IPS-NIHi11 (cell line): ENCODE measurements at places on chromosomes 2 and 18.
A peak's percentile ranks its signal among the peaks of the same experiment; 100 is the strongest.

- DNase-seq: no peak
Observed at GRCh38 chr2:195632856-195633572, 24.0 kb upstream of the SLC39A10 start.

DNA sequence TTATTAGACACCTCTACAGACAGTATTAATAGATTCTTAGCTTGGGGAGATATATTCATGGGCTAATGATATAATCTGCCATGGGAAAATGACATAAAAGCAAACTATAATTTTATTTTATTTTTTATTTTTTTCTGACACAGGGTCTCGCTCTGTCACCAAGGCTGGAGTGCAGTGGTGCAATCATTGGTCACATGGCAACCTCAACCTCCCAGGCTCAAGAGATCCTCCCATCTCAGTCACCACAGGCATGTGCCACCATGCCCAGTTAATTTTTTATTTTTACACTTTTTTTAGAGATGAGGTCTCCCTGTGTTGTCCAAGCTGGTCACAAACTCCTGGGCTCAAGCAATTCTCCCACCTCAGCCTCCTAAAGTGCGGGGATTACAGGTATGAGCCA lies 39.3 kb downstream of the RTN4 start:
- no peak for DNase-seq

- DNase-seq: no peak
Observed at GRCh38 chr2:123791684-123792083, 233.4 kb upstream of the CNTNAP5 start.

DNA sequence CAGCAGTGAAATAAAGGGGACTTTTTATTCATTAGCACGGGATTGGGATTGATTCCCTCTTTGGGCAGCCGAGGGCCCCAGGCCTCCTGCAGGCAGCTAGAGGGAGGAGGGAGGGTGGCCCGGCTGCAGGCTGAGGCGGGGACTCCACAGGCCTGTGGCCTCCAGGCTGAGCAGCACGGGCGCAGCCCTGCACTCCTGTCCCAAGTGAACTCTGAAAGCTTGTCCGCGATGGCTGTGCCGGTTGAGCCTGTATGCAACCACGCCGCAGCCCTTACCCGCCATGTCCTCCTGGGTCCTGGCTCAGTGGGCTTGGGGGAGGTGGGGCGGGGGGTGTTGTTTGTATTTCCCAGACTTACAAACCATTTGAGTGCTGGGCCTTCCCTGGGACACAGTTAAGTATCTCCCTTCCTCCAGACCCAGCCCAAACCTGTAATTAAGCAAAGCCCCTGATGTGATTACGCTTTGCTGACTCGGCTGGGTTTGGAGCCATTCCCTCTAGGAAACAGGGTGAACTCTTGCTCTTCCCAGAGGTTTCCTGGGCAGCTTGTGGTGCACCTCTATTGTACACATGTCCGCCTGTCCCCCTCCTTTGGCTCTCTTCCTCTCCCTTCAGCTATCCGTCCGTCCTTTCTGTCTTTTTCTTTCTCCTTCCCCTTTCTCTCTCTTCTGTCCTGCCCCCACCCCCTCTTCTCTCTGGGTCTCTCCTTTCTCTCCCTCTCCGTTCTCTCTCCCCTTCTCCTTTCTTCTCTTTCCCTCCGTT lies 5.3 kb downstream of the GLI2 start:
- peak; percentile 67 for DNase-seq

GRCh38 chr2:33267756-33268155 lies 208.7 kb upstream of the RASGRP3 start:
- no peak for DNase-seq

DNA sequence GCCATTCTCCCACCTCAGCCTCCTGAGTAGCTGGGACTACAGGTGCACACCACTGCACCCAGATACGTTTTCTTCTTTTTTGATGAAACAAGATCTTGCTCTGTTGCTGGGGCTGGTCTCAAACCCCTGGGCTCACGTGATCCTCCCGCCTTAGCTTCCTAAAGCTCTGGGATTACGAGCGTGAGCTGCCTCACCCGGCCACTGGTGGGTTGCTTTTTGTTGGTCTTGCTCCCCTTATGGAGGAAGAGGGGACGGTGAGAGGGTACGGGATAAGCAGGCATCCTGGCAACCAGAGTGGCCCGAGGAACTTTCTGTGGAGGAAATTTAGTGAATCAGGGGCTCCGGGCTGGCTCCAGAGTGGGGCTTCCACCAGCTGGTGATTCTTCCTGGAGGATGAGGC lies 222.3 kb downstream of the HDAC4 start:
- DNase-seq: no peak

DNA sequence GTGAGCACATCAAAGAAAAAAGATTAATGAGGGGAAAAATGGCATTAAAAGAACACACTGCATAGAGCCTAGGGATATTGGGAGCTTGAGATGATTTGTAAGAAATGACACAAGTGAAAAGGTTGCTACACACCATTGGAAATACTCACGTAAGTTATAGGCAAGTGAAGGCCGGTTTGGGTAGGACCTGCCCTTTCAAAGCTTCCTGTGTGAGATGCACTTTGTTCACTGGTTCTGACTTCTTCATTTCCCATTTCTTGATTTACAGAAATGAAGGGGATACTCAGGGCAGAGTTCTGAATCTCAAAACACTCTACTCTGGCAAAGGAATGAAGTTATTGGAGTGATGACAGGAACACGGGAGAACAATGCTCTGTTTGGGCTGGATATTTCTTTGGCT lies at the start of gene IL18RAP:
Gene IL18RAP, plus strand, starts transcription at position 251 of the 400 bp plus-strand sequence. Its CDS starts 118 bp downstream, at position 369.
- no peak for DNase-seq

- no peak for DNase-seq
Observed at GRCh38 chr2:165582409-165582808, 112.9 kb downstream of the CSRNP3 start.

DNA sequence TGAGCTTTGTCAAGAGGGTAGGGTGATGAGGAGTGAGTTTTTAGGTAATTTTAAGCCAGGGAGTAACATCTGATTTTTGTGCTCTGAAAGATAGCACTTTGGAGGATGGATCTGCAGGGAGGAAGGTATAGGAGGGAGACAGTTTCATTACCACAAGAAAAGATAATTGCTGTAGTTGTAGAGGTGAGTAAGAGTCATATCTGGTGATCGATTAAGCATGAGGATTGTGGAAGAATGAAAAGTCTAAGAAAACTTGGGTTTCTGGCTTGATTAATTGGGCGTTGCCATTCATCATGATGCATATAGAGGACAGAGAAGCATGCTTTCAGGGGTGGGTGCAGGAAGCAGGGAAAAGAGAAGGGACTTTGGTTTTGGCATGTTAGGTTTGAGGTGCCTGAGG lies 18.5 kb downstream of the KCMF1 start:
- DNase-seq: no peak

DNA sequence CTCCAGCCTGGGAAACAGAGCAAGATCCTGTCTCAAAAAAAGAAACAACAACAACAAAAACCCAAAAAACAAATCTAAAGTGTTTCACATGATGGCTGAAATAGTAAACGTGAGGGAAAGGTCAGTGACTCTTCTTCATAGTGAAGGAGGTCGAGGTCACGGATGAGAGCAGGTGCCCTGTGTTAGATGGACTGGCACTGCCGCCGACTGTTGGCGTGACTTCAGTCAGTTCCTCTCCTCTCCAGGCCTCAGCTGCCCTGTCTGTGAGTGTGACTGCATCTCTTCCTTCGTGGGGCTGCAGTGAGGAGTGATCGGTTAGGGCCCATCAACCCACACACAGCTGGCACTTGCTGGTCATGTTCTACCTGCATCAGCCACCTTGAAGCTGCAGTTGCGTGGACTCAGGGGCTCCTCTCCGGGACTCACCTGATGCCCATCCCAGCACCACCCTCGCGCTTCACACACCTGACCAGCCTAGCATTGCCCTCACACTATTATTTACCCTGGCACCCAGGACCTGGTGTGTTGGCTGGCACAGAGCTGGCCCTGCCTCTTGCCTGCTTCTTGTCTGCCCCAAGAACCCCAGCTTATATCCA lies 30.1 kb upstream of the TMEM87B start:
- no peak for DNase-seq

DNA sequence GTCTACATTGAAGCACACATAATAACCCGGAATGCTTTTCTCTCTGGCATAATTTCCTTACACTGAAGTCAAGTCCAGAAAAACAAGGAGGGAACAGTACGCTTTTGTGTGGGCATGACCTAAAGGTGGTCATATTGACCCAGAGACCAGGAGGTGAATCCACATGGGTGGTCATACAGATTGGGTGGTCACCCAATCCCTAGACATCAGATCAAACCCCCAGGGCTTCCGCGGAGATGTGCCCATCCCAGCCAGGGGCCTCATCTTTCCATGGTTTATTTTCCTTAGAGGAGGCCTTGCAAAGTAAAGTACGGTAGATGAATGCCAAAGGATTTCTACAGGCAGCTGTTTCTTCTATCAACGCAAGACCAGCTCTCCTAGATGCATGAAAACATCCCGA lies 38.8 kb downstream of the FAM168B start:
- DNase-seq: no peak

DNA sequence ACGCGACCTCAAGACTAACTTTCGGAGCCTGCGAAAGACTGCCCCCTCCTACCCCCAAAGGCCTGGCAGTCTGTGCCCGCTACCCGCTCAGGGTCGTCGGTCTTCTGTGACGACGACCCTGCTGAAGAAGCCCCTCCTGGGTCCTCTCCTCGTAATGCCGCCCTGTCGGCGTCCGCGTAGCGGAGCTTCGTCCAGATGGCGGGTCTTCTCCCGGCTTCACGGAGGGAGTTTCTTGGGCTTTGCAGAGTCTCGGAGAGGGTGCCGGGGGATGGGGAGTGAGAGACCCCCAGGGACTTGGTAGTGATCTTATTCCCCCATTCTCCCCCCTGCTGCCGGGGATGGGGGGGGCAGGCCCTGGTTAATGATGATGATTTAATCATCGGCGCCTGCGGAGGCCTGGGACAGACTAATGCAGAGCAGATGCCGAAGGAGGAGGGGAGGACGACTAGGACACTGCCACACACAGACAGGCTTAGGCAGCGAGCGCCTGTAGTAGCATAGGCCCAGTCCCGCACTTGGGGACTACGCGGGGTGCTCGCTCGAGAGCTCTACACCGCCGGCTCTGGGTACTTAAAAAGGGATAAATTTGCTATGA lies 528 bp upstream of the PCGF1 start:
- no peak for DNase-seq

DNA sequence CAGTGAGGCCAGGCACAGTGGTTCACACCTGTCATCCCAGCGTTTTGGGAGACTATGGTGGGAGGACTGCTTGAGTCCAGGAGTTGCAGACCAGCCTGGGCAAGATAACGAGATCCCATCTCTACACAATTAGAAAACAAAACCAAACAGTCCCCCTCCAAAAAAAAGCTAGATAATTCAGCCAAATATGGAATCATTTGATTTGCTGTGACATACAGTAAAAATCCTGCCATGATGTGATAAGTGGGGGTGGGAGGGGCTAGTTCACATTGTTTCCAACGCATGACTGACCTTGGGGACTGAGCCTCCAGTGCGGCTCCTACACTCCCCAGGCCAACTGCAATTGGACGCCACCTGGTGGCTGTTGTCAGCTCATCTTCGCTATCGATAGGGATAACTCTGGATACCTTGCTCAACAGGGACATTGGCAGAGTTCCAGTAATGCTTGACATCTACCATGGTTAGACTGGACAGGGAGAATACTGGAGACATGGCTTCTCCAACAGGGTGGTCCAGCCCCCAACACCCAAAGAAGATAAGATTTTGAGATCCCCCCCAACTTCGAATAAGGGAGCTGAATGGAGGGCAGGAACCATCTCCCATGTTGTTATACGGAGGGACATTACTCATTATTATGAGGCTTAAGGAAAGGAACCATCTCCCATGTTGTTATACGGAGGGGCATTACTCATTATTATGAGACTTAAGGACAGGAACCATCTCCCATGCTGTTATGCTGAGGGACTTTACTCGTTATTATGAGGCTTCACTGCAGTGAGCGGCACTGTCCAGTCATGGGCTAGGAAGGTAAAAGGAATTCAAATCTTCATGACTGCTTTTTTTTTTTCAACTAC lies 135.9 kb downstream of the TGIF1 start:
- peak; percentile 85 for DNase-seq
